ENCODE measurements at places on chromosomes 7 and 10. TPM values are rescaled to one million over a fixed set of nuclear protein-coding genes. Genes with fewer than 3 reads are reported as not detected.

DNA sequence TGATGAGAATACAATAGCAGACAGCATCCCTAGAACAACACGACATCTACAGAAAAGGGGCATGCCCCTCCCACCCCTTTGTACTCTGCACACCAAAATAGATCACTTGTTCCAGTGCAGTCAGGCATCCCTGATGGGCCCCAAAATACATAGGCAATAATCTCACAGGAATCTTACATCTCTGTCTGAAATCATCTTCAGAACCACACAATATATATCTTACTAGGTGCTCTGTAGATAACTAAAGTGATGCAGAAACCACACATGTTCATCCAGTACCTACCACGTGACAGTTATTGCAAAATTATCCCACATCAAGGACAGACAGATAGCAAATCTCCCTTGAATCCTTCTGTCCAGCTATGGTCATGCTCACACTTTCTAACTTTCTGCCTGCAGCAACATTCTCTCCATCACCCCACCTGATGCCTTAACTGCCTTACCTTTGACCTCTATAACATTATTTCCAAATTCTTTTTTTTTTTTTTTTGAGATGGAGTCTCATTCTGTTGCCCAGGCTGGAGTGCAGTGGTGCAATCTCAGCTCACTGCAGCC is 30.7 kb downstream of the ST8SIA6 start:
- H3K27me3 ChIP-seq: no peaks in the 10 kb centered on the region
- H3K4me3 ChIP-seq: no peak overlapping the region
- H3K27ac ChIP-seq: no peak overlapping the region
- no peak for DNase-seq
- no peaks in the 10 kb centered on the region for H3K36me3 ChIP-seq

- H3K4me1 ChIP-seq: peaks cover 7% of the 10 kb centered on the region
- H3K27me3 ChIP-seq: no peaks in the 10 kb centered on the region
- H3K36me3 ChIP-seq: no peaks in the 10 kb centered on the region
- DNase-seq: peak; percentile 50
- H3K27ac ChIP-seq: peak overlapping the region; percentile 35
Measured at GRCh38 chr7:24325708-24326107, 41.7 kb downstream of the NPY start.

DNA sequence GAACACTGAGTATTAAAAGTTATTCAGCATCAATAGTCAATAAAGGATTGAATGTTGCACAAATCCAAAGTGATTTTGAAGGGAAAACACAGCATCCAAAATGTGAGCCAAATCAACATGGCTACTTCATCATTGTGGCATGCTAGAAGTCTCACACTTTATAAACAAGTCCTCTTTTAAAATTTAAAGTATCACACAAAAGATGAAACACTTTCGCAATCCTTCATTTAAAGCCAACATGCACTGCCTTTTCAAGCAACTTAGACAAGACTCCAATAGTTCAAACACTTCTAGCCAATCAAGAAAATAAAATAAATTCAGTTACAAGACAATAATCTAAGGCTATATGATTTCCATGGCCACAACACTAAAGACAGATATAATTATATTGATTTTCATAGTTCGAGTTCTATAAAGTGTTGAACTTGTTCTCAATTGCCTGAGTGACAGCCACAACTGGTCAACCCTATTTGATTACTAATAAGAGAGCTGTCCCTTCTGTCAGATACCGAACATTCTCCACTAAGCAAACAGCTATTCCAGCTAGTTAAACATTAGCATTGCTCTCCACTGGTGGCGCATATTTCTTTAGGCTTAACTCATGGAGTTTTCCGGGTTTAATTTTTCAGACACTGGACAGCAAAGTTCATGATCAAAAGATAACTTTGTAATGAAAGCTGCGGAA is 8.3 kb downstream of the EBF3 start:
- H3K4me1 ChIP-seq: peaks cover 31% of the 10 kb centered on the region
- H3K27ac ChIP-seq: no peak overlapping the region
- DNase-seq: no peak
- H3K36me3 ChIP-seq: no peaks in the 10 kb centered on the region

DNA sequence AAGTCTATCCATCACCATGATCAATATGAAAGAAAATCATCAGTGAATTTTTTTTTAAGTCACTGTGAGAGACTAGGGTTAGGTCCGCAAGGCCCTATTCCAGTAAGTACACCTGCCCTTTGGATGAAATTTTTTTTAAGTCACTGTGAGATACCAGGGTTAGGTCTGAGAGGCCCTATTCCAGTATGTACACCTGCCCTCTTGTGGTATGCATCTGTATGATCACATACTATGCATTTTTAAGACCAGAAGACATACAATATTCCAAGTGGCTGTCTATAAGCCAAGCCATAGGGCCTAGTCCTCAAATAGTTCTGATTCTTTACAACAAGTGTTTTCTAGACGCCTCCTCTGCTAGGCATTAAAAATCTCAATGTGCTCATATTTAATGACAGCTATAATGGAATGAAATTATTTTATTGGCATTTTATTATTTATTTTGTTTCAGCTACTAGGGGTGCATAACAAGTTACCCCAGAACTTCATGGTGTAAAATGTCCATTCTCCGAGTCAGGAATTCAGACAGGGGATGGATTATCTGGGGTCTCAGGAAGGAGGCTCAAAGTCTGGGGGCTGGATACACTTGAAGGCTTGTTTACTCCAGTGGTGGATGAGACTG is 53.1 kb downstream of the TEX36 start:
- no peaks in the 10 kb centered on the region for H3K36me3 ChIP-seq
- no peaks in the 10 kb centered on the region for H3K27me3 ChIP-seq
- no peak for DNase-seq
- H3K4me3 ChIP-seq: no peak overlapping the region

DNA sequence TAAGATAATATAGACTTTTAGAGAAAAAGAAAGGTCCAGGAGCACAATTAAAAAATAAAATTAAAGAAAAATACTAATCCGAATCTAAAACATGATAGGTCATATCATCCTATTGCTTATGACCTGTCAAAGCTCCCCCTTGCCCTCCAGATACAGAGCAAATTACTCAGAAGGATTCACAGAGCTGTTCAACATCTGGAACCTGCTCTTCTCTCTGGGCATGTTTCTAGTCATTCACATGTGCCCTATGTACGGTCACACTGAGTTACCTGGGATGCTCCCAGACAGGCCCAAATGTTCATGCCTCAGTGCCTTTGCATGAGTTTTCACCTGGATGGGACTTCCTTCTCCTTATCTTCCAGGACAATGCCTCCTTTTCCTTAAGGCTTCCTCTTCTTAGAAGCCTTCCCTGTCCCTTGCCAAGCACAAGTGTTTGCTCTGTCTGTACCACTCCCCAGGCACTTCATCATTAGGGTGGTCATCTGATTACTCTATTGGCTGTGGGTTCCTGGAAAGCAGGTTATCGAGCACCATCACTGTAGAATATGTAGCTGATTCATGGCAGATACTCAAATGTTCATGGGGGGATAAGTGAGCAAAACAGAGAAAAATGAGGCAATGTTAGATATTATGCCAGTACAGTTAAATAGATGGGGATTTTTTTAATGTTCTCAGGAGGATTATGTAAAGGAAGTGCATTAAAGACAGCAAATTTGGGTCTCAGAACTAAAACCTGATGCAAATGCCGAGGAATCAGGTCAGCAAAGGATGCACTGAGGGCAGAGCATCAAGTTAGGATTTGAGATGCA is 12.0 kb upstream of the AOAH start:
- no peak overlapping the region for H3K4me3 ChIP-seq
- H3K36me3 ChIP-seq: no peaks in the 10 kb centered on the region
- no peaks in the 10 kb centered on the region for H3K27me3 ChIP-seq
- no peak for DNase-seq
- peaks cover 12% of the 10 kb centered on the region for H3K4me1 ChIP-seq
- H3K27ac ChIP-seq: peak overlapping the region; percentile 40

DNA sequence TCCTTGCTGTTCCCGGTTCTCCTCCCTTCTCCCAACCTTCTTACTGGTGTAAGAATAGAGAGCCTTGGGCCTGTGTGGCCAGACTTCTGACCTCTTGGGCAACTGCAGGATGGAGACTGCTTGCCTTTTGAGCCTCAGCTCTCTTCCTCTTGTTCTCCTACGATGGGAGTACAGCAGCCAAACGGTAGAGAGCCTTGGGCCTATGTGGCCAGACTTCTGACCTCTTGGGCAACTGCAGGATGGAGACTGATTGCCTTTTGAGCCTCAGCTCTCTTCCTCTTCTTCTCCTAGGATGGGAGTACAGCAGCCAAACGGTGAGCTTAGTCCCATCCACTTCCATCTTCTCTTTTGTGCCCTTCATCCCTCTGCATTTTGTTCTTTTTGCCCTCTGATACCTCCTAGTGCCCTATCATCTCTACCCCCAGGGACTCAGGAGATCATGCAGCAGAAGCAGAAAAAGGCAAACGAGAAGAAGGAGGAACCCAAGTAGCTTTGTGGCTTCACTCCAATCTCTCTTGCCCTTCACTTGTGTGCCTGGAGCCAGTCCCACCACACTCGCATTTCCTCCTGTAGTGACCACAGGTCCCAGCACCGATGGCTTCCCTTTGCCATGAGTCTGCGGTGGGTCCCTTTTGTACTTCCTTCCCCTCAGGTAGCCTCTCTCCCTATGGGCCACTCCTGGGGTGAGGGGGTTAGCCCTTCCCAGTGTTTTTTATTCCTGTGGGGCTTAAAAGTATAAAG is 15.3 kb downstream of the SLC25A13 start:
- H3K4me1 ChIP-seq: peaks cover under 1% of the 10 kb centered on the region
- peaks cover 4% of the 10 kb centered on the region for H3K36me3 ChIP-seq
- DNase-seq: no peak
- H3K4me3 ChIP-seq: no peak overlapping the region

- no peak overlapping the region for H3K27ac ChIP-seq
- no peak overlapping the region for H3K4me3 ChIP-seq
- no peaks in the 10 kb centered on the region for H3K27me3 ChIP-seq
- peaks cover 3% of the 10 kb centered on the region for H3K4me1 ChIP-seq
- DNase-seq: no peak
- H3K36me3 ChIP-seq: no peaks in the 10 kb centered on the region
Measured at GRCh38 chr10:27457966-27458365, 46.1 kb upstream of the RAB18 start.

- no peaks in the 10 kb centered on the region for H3K27me3 ChIP-seq
- H3K4me1 ChIP-seq: no peaks in the 10 kb centered on the region
- DNase-seq: no peak
Measured at GRCh38 chr7:133436014-133436428, 183.1 kb downstream of the EXOC4 start.

GRCh38 chr7:74405899-74406512 is 47.7 kb upstream of the GTF2IRD1 start:
- H3K27ac ChIP-seq: no peak overlapping the region
- no peaks in the 10 kb centered on the region for H3K27me3 ChIP-seq
- H3K4me3 ChIP-seq: no peak overlapping the region
- H3K4me1 ChIP-seq: no peaks in the 10 kb centered on the region
- DNase-seq: no peak

GRCh38 chr10:54800741-54801421 is at the start of gene PCDH15:
Gene PCDH15, minus strand, starts transcription at chr10:54801231. Its CDS starts 136,969 bp downstream, at chr10:54664262.
- no peaks in the 10 kb centered on the region for H3K27me3 ChIP-seq
- H3K4me3 ChIP-seq: no peak within 1 kb of the TSS
- no peak within 1 kb of the TSS for H3K27ac ChIP-seq

DNA sequence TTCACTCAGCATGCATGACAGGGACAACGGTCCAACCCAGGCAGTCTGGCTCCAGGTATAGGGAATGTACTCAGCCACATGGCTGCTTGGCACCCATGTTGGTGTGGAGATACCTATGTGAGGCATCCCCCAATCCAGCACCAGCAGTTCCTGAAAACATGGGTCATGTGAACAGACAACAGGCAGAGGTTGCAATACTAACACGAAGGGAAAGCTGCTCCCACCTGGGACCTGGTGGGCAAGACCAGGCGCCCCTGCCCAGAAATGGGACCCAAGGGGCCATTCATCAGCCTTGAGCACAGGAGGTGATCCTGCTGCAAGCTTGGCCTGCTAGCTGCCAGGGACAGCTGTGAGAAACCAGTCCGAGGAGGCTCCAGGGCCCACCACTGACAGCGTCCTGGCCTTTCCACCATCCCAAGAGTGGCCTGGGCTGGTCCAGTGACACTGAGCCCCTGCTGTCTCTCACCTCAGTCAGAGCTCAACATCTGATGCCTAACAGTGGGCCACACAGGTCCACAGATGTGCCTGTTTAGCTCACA is 142.3 kb downstream of the ARHGAP22 start:
- no peaks in the 10 kb centered on the region for H3K27me3 ChIP-seq
- DNase-seq: no peak
- no peaks in the 10 kb centered on the region for H3K36me3 ChIP-seq
- H3K4me1 ChIP-seq: no peaks in the 10 kb centered on the region
- H3K4me3 ChIP-seq: no peak overlapping the region

GRCh38 chr10:29876008-29876555 is 183.3 kb downstream of the JCAD start:
- no peaks in the 10 kb centered on the region for H3K4me1 ChIP-seq
- no peak for DNase-seq
- H3K27me3 ChIP-seq: peaks cover 4% of the 10 kb centered on the region
- H3K36me3 ChIP-seq: no peaks in the 10 kb centered on the region
- no peak overlapping the region for H3K27ac ChIP-seq
- H3K4me3 ChIP-seq: no peak overlapping the region

DNA sequence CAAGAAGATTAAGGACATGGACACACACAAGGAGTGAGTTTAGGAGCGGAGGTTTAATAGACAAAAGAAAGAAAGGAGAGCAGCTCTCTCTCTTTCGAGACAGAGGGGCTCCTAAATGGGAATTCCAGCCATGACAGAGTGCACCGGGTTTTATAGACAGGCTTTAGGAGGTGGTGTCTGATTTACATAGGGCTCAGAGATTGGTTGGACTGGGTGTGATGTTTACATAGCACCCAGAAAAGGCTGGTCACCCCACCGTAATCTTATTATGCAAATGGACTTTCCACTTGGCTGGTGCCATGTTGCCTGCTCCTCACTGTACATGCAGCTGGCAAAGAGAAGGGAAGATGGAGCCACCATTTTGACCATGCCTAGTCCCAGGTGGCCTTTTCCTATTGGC is 28.4 kb upstream of the MRC1 start:
- no peak overlapping the region for H3K27ac ChIP-seq
- H3K36me3 ChIP-seq: no peaks in the 10 kb centered on the region
- H3K4me1 ChIP-seq: no peaks in the 10 kb centered on the region
- no peaks in the 10 kb centered on the region for H3K27me3 ChIP-seq
- no peak overlapping the region for H3K4me3 ChIP-seq

The SLC16A9 gene
- total RNA-seq: not detected

The FRMPD2 gene
- total RNA-seq: not detected

The SLC13A1 gene
- total RNA-seq: 0.10 TPM

The TTYH3 gene
- total RNA-seq: 45.5 TPM

The KAZALD1 gene
- 0.51 TPM for total RNA-seq

The WDFY4 gene
- total RNA-seq: 560 TPM

The CPXM2 gene
- total RNA-seq: not detected

The SLC18A2 gene
- not detected for total RNA-seq

The ZNF425 gene
- total RNA-seq: 2.8 TPM

The HHEX gene
- 155 TPM for total RNA-seq

The FEZF1 gene
- not detected for total RNA-seq

The HOXA2 gene
- total RNA-seq: not detected

Data from B cell (primary cell).